ENCODE measurements at places on chromosomes 1 and 21. TPM values are rescaled to one million over a fixed set of nuclear protein-coding genes. Genes with fewer than 3 reads are reported as not detected.

Gene DEPDC1
- 1.4 TPM for total RNA-seq

Gene SNAP47
- 51.4 TPM for total RNA-seq

Gene TLCD4
- total RNA-seq: 2.4 TPM

Gene SPRR1B
- total RNA-seq: not detected

Gene NASP
- 27.5 TPM for total RNA-seq

Gene EBNA1BP2
- 50.7 TPM for total RNA-seq

Data from osteoblast (primary cell).